AG08396 (cell line): ENCODE measurements at places on chromosomes 4 and X.
A peak's percentile ranks its signal among the peaks of the same experiment; 100 is the strongest.

- no peak for DNase-seq
Measured at GRCh38 chr4:22021106-22021505, 72.5 kb upstream of the KCNIP4 start.

GRCh38 chrX:53290441-53291041 lies 9.2 kb upstream of the IQSEC2 start:
- no peak for DNase-seq

DNA sequence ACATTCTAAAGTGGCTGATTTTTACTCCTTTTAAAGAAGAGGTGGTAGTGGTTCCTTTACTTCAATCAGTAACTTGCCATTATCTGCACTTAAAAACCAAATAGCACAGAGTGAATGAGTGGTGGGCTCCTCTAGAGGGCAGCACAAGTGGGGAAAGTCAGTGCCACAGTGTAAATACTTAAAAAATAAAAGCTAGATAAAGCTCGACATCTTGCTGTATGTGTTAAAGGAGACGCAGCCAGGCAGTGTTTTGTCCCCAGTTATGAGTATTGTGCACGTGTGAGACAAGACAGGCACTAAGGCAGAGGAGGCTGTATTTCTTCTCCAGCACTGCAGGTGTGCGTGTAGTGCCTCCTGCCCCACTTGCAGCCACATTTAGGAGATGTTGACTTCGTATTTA lies 24.6 kb downstream of the NAP1L5 start:
- DNase-seq: peak; percentile 6

DNA sequence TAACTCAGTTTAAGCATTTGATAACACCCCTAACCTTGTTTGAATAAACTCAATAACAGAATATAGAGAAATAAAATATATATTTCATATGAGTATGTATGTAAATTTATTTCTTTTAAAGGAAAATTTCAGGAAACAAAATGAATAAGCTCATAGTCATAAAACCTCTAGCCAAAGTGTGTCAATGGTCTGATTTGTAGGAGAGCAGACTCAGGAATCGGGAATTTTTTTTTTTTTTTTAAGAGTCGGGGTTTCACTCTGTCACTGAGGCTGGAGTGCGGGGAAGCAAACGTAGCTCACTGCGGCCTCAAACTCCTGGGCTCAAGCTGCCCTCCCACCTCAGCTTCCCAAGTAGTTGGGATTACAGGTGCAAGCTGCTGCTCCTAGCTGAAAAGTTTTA lies 2.4 kb downstream of the PKD2 start:
- DNase-seq: no peak

GRCh38 chr4:2686379-2687265 lies 69.5 kb downstream of the TNIP2 start:
- no peak for DNase-seq

- DNase-seq: no peak
Measured at GRCh38 chr4:140220058-140220457, 66.1 kb upstream of the MAML3 start.

- no peak for DNase-seq
Measured at GRCh38 chr4:94961420-94961819, 203.7 kb downstream of the BMPR1B start.

- no peak for DNase-seq
Measured at GRCh38 chr4:19523964-19524363, 727.7 kb upstream of the SLIT2 start.

DNA sequence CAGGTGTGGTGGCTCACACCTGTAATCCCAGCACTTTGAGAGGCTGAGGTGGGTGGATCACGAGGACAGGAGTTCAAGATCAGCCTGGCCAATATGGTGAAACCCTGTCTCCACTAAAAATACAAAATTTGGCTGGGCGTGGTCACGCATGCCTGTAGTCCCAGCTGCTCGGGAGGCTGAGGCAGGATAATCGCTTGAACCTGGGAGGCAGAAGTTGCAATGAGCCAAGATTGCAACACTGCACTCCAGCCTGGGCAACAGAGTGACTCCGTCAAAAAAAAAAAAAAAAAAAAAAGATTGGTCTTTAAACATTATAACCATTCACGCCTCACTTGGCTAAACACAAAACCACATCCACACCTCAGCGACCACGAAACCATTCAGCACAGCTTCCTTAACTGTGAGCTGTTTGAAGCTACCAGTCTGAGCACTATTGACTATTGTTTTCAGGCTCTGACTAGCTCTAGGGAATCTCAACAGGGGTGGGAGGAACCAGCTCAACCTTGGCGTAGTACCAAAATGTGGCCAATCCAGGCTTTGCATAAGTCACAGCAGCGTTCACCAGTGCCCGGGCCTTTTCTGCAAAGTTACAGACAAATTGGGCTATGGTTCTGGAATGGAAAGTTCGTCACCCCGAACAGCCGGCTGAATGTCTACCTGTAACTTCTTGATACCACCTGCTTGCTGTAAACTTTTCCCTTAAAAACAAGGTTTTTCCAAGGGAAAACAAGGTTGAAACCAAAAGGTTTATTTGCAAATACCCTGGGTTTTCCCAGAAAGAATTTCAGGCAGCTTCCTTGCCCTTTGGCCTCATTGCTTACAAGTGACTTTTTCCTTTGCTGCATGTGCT lies 73.6 kb upstream of the DHX15 start:
- DNase-seq: peak; percentile 27

GRCh38 chr4:64001229-64001898 lies 407.9 kb downstream of the TECRL start:
- no peak for DNase-seq

DNA sequence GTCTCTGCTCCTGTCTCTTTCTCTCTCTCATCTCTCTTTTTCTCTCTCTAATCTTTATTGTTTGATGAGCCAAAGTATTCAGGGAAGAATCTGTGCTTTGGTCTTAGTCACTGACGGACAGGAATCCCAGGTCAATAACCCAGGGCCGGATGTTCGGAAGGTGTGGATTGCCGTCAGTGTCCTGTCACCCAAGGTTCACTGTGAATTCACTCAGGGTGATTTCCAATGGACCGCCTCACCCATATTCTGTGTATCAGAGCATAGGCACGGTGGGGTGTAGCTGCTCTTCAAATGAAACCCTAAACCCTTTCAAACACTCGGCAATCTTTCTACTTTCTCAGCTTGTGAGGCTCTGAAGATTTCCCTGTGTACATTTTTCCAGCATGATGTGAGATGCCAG lies 144.6 kb upstream of the GPC4 start:
- DNase-seq: no peak

DNA sequence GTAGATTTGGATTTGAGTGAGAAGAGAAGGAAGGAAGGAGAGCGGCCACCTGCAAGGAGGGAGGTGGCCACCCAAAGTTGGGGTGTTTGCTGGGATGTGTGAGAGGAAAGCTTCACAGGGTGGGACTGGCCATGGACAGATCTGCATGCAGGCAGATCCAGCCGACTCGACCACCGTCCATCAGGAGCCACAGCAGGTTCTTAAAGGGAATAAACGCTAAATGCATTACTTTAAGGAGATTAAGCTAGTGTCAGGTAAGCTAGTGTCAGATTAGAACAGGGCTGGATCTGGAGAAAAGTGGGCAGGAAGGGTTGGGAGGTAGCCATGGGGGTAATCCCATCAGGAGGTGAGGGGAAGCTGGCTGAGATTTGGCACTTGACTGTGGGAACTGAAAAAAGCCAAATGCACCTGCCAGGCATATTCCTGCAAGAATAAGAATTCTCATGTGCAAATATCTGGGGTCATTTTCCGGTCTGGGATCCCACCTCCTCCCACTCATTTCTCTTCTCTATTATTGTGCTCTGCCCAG lies 79.6 kb downstream of the MGST2 start:
- DNase-seq: no peak
